Pericardium fibroblast (primary cell): ENCODE measurements at places on chromosomes 4 and X. TPM values are rescaled to one million over a fixed set of nuclear protein-coding genes. Genes with fewer than 3 reads are reported as not detected.

The CTAG1A gene
- total RNA-seq: not detected in 2 replicates

The GPM6B gene
- total RNA-seq: 28.6 and 28.8 TPM in 2 replicates

The KCNIP4 gene
- total RNA-seq: not detected in 2 replicates

The MBNL3 gene
- total RNA-seq: 3.9 and 44.0 TPM in 2 replicates

The GPR78 gene
- total RNA-seq: 0.35 and 0.60 TPM in 2 replicates

The TEX11 gene
- total RNA-seq: not detected in 2 replicates

The SLITRK4 gene
- total RNA-seq: 11.2 and 13.2 TPM in 2 replicates

The CNKSR2 gene
- 0.12 TPM in 1 of 2 replicates, not detected in the other for total RNA-seq

The SH3BGRL gene
- total RNA-seq: 96.4 and 117 TPM in 2 replicates

The ENPEP gene
- 0.43 and 2.7 TPM in 2 replicates for total RNA-seq

The PNMA5 gene
- not detected in 2 replicates for total RNA-seq

The MPP1 gene
- 13.4 and 19.7 TPM in 2 replicates for total RNA-seq

The ADH4 gene
- total RNA-seq: not detected in 2 replicates

The ADRA2C gene
- 4.6 and 7.0 TPM in 2 replicates for total RNA-seq

The P2RY4 gene
- total RNA-seq: not detected in 2 replicates
